ENCODE measurements at places on chromosomes 3 and 15.

DNA sequence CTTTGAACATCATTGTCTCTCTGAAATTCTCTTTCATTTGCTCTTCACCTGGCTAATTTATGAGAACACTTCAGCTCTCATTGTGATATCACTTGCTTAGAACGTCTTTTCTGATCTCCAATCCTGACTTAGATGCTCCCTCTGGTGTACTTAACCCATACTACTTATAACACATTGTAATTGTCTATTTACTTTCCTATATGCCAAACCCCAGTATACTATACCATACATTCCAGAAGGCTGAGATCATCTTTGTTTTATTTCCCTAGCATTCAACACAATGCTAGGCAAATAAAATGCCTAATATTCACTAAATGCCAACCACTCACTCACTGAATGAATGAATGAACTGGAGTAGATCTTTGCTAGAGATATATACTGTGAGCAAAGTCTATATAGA, 27.0 kb upstream of the PEX5L start:
- no peak for DNase-seq

- no peak for DNase-seq
These were observed 399.1 kb downstream of the IL5RA start for GRCh38 chr3:2711081-2711480.

GRCh38 chr3:39178553-39178952, 13.8 kb downstream of the XIRP1 start:
- DNase-seq: no peak

DNA sequence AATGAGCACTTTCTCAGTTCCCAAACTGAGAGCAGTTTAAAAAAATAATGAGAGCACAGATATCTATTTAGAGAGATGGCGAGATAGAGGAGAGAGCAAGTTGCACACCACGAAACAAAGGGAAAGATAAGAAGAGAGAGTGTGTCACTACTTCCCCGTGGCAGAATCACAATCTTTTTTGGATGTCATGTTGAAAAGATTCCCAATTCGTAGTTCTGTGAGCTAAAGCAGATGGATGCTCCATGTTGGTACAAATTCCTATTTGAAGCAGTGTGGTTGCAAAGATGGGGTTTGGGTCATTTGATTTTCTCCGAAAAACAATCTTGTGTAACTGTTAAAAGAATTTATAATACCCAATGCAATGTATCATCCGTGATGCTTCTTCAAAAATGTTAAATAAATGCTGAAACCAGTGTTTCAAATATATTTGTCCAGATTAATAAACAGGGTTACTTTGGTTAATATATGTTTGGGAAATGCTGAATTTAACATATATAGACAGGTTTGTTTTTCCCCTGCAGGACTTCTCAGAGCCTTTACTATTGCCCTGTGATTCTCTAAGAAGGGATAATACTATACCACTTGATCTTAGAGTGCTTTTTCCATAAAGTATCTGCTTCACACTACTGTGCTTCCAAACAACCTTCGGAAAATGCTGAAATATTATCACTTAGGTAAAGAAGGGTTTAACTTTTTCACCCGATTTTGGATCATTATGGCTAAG, 128.5 kb downstream of the MDFIC2 start:
- DNase-seq: no peak

DNA sequence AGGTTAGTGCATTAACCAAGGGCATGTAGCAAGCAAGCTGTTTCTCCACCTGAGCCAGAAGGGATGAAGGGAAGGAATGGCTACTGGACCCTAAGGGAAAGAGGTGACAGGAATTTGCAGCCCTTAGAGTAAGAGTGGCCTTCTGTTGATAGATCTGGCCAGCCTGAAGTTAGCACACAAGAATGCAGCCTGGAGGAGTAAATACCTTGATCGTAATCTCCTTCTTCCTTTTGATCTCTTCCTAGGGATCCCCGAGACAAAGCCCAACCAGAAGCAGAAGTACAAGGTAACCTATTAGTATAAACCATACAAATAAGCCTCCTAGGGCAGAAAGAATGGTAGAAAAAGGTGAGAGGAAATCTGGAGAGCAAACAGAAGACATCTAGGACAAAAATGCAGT, 134.6 kb downstream of the ATP8B4 start:
- no peak for DNase-seq

DNA sequence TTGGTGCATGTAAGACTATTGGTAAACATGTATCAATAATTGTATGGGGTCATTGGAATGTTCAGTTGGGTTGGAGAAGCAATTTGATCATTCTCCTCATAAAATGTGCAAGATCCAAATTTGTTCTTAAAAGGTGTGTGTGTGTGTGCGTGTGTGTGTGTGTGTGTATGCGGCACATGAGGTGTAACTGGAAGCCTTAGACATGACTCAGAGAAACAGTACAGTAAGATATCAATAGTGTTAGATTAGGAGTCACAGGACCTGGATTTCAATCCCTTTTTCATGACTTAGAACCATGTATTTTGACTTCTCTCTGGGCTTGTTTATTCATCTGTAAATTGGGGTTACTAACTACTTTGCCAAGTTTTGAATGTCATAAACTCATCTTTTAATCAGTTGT, 38.3 kb downstream of the RSRC1 start:
- no peak for DNase-seq

DNA sequence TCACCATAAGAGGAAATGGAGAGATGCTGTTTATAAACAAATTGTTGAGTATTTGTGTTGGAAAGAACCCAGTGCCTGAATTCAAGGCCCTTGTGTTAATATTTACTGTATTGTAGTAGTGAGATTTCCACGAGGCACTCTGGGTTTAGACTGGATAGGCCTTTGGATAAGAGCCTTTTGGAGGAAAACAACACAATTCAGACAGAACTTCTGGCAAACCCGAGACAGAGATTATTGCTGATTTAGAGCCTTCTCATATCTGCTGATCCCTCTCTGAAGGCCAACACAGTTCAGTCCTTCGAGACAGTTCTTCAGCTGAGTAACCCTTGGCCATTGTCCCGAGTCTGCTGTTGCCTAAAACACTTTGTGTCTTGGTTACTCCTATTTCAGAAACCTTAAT, 55.7 kb downstream of the LMCD1 start:
- peak; percentile 87 for DNase-seq

DNA sequence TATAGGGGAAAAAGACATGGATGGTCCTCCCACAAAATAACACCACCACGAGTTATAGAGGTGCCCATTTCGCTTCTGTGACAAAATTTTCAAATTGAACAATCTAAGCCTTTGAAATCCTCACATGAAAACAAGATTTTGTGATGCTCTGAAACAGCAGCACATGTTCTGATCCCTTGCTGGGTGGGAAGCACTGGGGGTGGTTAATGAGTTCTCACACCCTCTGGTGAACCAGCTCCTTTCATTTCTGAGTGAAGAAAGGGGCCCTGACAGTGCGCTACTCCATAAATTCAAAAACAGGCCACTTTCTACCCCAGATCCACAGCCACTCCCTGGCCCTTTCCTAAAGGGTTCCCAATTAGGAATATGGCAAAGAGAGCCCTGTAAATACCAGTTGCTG, 129.3 kb downstream of the TNIK start:
- DNase-seq: no peak

- no peak for DNase-seq
These were observed 52.6 kb upstream of the AKAP13 start for GRCh38 chr15:85327820-85328219.

DNA sequence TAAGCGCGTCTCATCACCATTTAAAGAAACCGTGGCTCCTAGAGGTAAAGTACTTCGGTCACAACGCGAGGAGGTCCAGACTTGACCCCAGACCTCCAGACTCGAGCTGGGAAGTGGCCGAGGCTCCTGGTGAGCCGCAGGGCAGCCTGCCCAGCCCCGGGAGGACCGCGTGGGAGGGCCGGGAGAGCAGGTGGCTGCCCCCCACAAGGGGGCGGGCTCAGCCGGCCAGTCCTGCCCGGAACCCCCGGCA, at the start of gene SLC27A2:
Gene SLC27A2, plus strand, starts transcription at position 228 of the 250 bp plus-strand sequence. CDS start 232 bp downstream, outside the sequence.
- DNase-seq: no peak

DNA sequence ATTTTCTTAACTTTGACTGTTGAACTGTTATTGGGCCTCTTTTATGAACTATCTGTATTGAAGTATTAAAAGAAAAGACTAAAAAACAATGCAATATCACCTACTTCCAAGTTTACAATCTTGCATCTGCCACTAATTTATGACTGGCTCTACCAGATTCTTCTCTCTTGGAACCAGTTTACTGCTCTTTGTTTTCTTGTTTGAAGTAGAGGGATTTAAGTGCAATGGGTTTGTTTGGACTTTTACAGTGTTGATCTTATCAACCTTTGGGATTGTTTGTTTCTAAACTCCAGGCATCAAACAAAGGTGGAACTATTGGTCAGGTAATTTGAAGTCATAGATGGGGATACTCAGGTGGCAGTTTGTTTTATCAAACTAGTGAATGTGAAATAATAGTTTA, 43.0 kb upstream of the MEIS2 start:
- no peak for DNase-seq

GRCh38 chr15:44659056-44659455, 4.4 kb downstream of the SPG11 start:
- no peak for DNase-seq

DNA sequence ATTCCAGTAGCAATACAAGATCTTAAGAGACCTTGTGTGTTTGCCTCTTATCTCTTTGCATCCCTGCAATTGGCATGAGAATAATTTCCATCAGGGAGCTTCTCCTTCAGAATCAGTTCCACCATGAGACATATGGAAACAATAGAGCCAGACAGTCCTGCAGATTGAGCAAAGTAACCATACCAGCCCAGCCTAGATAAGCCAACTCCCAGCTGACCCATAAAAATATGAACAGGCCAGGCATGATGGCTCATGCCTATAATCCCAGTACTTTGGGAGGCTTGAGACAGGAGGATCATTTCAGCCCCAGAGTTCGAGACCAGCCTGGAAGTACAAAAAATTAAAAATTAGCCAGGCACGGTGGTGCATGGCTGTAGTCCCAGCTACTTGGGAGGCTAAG, 12.7 kb downstream of the CNTN3 start:
- no peak for DNase-seq

DNA sequence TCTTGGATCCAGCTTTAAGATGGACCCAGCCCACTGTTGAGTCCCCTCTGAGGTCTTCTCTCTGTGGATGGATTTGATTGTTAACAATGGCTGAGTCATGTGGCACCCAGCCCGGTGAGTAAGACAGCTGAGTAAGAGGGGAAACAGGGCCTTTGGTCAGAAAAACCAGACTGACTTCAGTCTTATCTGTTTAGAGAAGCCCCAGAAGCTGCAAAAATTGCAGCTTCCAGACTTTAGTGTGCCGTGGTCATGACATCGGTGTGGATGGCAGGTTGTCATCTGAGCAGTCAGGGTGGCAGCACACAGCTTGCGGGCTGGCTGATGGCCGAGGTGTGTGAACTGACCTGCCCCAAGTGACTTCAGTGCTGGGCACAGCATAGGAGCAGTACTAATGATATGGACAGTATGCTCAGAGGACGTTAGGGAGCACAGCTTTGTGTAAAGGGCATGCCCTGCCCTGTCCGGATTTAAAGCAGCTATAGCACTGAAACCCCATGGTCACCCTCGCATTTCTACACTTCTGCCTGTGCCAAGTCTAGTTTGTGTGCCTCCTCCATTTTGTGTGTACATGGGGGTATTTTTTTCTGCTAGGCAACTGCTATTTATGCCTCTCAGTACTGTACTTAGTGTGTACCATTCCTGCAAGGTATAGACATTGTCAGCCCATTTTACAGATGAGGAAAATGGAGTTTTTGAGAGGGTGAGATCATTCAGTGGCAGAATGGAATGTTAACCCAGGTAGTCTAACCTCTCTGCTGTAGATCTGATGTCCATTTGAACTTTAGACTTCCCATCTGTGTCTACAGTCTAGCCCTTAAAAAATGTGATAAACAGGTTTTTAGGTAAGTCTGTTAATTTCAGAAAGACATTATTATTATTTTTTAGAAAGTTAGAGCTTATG, 44.4 kb downstream of the FLNB start:
- no peak for DNase-seq

DNA sequence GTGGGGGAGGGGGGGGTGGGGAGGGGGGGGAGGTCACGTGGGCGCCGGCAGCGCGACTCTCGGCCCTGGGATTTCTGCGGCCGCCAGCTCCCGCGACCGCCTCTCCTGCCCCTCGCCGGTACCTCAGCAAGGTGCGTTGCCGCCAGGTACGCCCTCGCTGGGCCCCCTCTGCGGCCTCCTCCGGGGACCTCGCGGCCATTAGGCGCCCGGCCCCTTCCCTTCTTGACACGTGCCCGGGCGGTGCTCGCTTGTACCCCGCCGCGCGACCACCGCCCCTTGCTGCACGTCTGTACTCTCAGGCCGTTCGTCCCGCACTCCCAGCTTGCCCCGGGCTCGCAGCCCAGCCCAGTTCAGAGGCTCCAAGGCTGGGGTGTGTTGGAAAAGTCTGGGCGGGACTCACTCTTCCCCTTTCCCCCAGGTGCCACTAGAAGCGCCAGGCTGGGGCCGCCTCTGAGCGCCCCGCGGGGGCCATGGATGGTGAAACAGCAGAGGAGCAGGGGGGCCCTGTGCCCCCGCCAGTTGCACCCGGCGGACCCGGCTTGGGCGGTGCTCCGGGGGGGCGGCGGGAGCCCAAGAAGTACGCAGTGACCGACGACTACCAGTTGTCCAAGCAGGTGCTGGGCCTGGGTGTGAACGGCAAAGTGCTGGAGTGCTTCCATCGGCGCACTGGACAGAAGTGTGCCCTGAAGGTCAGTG, at the start of gene MAPKAPK3:
Gene MAPKAPK3, plus strand, starts transcription at position 56 of the 696 bp plus-strand sequence. Its CDS starts 415 bp downstream, at position 471.
- DNase-seq: no peak

DNA sequence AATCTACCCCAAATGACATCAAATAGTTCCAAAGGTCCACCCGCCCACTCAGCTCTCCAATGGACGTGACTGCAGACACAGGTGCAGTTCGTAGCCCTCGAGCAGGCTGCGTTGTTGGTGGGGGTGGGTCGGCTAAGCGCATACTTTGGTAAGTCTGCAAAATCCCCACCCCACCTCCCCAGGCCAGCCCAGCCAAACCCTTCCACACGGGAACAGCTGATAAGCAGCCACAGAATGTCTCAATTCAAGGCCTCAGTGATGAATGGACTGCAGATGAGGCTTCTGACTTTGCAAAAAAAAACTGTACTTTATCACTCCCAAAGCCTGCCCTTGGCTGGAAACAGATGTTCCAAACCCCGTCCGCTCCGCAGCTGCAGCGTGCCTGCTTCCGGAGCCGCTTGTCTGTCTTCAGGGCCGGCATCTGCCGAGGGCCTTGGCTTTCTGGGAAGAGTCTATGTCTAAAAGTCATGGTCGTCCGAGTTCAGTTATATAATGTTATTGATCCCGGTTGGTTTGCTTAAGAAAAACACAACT, 38.2 kb downstream of the PCSK6 start:
- no peak for DNase-seq

DNA sequence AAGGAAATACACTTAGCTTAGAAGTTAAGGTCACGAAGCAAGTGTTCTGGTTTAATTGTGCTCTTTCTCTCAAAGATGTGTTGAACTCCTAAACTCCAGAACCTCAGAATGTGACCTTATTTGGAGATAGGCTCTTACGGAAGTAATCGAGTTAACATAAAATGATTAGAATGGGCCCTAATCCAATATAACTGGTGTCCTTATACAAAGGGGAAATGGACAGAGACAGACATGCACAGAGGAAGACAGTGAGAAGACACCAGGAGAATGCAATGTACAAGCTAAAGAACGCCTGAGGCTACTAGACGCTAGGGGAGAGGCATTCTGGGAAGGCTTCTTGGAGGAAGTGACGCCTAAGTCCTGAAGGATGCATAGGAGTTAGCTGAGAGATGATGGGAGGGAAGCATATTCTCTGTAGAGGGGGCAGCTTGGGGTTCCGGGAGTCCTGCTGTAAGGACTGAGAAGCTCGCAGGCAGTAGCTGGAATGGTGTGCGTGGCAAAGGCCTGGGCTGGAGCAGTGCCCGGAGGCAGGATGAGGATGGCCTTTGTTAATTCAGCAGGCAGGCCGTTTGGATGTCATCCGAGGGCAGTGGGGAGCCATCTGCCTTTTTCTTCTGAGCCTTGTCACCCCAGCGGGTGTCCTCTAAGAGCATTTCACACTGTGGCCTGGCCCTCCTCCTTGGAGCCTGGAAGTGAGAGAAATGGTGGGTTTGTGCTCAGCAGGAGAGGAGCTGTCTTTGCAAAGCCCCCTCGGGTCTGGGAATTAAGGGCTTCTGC, 513.4 kb downstream of the SHQ1 start:
- DNase-seq: no peak
